ENCODE measurements at places on chromosomes 1 and 21.

DNA sequence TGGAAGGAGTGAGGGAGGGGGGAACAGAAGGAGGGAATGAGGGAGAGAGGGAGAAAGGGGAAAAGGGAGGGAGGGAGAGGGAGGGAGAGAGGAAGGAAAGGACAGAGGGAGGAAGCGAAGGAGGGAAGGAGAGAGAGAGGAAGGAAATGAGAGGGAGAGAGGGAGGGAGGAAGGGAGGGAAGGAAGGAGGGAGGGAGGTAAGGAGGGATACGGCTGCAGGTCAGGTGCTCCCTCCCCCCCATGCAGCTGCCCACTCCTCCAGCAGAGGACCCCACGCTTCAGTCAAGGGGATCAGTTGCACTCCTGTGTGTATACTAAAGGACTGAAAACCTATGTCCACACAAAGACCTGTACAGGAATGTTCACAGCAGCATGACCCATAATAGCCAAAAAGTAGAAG is 54.8 kb downstream of the CLSTN1 start:
- no peak for DNase-seq

GRCh38 chr1:192831706-192832355 is 23.0 kb downstream of the RGS2 start:
- no peak for DNase-seq

DNA sequence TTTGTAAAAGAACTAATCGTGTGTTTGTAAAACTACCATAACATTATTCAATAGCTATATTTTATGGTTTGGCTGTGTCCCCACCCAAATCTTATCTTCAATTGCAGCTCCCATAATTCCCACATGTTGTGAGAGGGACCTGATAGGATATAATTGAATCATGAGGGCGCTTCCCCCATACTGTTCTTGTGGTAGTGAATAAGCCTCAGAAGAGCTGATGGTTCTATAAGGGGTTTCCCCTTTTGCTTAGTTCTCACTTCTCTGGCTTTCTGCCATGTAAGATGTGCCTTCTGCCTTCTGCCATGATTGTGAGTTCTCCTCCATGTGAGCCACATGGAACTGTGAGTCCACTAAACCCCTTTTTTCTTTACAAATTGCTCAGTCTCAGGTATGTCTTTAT is 1372.3 kb downstream of the AMY1C start:
- no peak for DNase-seq

DNA sequence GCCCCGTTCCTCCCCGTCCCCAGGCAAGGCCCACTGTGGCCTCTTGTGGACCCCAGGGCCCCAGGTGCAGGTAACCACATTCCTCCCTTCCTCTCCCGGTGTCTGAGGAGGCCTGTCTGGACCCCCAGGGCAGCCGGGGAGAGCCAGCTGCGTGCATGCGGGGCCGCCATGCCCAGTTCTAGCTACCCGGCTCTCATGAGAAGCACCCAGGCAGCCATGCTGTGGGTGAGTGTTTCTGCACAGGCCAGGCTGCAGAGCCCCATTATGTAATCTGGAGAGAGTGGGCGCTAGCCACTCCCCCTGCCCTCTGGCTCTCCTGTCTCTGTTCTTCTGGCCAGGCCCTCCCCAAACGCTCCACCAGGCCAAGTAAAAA is 18.4 kb upstream of the PLEKHG5 start:
- DNase-seq = no peak

DNA sequence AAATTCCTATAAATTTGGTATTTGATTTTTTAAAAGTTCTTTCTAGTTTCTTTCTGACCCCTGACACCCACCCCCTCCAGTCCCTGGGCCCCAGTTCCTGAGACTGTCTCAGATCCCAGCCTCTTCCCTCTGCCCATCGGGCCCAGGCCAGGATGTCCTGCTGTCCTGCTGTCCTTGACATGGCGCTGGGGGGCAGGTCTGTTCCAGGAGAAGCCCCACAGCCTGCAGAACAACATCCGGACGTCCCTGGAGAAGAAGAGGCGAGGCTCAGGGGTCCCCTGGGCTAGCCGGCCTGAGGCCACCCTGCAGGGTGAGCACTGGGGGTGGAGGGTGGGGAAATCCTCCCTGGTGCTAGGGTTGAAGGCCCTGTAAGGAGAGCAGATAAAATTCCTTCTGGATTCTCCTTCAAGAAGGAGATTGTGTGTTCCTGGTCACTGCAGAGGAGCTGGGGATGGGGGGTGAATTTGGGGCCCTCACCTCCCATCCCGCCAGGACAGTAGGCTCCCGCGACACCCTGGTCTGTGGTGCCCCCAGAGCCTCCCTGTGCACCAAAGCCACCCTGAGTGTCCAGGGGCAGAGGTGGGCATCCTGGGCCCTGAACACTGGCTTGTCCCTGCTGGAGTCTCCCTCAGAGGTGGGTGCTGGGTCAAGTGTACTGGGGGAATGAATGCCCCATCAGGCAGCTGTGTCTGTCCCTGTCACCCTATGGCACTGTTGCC is 45.0 kb downstream of the DISP3 start:
- DNase-seq = no peak

GRCh38 chr1:8163039-8163438 is 136.9 kb upstream of the ERRFI1 start:
- DNase-seq = no peak

- DNase-seq = no peak
Observed at GRCh38 chr1:180028864-180029263, 74.3 kb downstream of the CEP350 start.

DNA sequence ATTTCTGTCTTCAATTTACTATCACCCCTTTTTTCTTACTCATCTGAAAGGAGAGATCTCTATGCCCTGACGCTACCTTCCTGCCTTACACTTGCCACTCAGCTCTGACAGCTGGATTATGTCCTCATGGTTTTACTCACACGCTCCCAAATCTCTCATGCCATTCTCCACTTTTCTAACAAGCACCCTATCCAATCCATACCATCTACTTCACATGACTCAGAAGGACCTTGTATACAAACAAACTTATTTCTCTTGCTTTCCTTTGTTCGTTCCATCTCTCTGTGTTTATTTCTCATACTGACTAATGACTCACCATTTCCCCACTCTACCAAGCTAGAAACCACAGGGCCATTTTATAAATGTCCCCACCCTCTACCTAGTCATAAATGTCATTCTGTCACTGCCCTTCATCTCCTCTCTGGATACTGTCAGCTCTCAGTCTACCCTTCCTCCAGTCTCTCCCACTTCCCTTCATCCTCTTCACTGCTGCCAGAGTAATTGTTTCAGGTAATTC is 87.3 kb downstream of the USP24 start:
- DNase-seq = no peak

GRCh38 chr1:164802529-164803282 is 243.7 kb downstream of the PBX1 start:
- DNase-seq = no peak

- DNase-seq = no peak
Observed at GRCh38 chr21:36004441-36004840, 55.9 kb downstream of the SETD4 start.

DNA sequence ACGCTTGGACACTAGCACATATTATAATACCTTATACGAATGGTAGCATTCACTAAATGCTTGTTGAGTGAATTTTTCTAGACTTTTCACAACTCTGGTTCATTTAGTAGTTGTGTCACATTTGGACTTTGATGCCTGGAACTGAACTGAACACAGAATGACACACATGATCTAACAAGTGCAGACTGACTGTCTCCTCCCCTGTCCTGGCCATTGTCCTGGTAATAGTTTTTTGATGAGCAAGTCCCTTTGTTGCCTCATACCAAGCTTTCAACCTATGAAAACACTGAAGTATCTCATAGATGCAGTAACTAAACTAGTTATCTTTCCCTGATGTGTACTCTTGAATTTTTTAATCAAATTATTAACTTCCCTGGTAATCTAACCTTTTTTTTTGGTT is 66.4 kb downstream of the LRRC8D start:
- no peak for DNase-seq

GRCh38 chr21:41833497-41834115 is 45.5 kb downstream of the PRDM15 start:
- no peak for DNase-seq

DNA sequence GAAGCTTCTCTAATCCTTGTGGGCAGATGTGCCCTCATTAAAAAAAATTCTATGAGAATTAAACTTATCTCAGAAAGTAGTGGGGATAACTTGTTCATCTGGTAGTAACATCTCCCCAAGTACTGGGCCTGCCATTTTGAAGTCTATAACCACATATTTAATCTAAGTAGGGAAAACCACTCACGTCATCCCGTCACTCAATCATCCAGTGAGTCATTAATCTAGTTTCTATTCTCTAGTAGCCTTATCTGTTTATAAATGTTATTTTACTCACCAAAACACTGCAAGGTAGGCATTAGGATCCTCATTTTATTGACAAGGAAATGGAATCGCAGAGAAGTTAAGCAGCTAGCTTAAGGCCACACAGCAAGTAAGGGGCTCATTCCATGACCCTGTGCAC is 221.9 kb downstream of the ATG4C start:
- DNase-seq = no peak

DNA sequence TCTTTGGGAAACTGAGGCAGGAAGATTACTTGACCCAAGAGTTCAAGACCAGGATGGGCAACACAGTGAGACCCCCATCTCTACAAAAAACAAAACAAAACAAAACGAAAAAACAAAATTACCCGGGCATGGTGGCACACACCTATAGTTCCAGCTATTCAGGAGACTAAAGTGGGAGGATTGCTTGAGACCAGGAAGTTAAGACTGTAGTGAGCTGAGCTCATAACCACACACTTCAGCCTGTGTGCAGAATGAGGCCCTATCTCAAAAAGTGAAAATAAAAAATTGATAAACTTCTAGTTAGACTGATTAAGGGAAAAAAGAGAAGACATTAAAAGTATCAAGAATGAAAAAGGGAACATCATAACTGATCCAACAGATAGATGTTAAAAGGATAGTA is 154.0 kb downstream of the RHOU start:
- DNase-seq = no peak

DNA sequence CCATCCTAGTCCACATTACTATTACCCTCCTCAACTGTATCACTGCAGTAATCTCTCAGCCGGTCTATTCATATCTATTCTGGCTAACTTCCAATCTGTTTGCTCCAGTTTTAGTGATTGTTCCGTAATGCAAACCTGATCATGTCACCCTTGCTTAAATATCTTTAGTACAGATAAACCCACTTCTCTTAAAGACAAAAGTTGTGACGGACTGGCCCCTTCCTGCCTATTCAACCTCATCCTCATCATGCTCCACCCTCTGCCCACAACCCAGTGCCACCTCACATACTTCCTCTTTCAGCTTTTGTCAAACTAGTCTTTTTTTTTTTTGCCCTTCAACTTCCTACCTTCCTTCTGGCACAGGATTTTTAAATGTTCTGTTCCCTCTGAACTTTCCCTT is 2.8 kb upstream of the C1orf162 start:
- no peak for DNase-seq

DNA sequence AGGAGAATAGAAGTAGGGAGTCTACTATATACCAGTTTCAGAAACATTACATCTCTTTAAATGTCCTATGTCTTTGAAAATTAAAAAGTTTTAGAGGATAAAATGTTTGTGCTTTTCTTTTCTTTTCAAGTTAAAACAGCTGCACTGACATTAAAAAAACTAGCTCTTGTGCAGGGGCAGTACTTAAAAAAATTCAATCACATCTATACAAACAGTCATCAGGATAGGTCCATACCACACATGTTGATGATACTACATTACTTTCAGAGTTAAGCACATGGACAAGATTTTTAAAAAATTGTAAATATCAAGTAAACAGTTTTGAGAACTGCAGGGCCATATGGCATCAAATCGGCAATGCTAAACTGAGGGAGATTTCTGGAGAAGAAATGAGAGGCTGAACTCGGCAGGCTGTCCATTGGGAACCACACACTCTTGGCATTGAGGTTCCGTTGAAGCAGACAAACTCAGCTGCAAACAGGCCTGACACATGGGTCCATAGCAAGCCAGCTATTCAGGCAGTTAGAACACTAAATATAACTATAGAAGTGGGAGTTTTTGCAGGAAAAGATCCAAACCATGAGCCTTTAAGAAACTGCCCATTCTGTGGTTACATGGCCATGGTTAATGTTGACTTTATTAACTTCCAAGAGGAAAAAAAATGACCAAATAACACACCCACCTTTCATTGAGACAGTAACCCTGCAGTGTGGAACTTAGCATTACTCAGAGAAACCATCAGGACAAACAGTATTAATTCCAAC is 84.5 kb upstream of the BCL10 start:
- no peak for DNase-seq

- no peak for DNase-seq
Observed at GRCh38 chr21:38965910-38966504, 160.3 kb downstream of the ETS2 start.

GRCh38 chr1:198649968-198650338 is 11.1 kb downstream of the PTPRC start:
- DNase-seq = no peak

DNA sequence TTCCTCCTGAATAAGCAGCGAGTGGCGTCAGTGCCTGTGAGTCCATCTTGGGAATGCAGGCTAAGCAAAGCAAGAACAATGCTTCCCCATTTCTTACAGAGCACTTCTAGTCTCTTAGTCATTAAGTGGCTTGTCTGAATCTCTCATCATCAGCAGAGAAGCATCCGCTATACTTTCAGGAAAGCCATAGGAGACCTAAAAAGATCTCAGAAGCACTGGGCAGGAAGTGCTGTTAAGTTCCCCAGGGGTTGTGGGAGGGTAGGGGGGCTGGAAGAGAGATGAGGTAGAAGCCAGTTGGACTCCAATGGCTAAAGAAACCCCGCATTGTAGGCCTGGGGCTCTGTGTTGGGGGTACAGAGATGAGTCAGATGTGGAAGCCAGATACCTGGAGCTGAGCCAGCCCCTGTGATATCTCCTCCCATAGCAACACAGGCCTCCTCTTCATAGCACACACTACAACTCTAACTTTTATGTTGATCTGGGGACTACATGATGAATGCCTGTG is 44.9 kb downstream of the SYT6 start:
- no peak for DNase-seq

DNA sequence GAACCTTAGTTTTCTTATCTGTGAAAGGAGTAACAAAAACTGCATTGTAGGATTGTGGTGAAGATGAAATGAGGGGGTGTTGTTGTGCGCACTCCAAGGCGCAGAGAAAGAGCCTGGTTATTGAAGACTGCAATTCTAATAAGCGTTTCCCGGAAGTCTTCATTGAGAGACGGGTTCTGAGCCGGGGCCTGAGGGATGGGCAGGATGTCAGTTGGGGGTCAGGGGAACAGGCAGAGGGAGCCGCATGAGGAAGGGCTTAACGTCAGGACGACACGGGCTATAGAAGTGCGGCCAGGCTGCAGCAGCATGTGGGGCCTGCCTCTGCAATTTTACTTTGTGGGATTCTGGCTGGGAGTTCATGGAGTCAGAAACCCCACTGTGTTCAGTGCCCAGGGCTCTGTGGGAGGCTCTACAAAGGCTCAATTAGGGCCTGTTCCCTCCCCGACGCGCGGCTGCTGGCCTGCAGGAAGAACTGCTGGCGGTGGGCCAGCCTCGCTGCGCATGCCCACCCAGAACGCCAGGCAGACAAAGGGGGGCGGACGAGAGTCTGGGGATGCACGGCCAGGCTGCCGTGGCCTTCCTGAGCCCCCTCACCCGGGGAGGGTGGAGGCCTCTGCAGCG is 20.7 kb downstream of the TRIM62 start:
- peak; percentile 52 for DNase-seq
